ENCODE measurements at places on chromosomes 3 and 15.

DNA sequence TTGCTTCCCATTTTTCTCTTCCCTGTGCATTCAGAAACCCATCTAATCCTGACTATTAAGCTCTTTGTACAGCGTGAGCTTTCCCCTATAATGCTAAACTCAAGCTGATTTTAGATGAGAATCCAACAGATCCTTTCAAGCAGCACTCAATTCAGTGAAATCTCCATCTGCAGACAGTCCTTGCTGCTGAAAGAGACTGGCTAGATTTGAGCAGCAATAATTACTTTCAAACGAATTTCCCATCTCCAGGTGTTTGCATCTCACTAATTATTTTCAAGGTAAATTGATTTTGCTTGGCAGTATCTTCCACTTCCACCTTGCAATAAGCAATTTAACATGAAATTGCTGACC, 49.5 kb upstream of the SLC7A14 start:
- DNase-seq, result no peak

DNA sequence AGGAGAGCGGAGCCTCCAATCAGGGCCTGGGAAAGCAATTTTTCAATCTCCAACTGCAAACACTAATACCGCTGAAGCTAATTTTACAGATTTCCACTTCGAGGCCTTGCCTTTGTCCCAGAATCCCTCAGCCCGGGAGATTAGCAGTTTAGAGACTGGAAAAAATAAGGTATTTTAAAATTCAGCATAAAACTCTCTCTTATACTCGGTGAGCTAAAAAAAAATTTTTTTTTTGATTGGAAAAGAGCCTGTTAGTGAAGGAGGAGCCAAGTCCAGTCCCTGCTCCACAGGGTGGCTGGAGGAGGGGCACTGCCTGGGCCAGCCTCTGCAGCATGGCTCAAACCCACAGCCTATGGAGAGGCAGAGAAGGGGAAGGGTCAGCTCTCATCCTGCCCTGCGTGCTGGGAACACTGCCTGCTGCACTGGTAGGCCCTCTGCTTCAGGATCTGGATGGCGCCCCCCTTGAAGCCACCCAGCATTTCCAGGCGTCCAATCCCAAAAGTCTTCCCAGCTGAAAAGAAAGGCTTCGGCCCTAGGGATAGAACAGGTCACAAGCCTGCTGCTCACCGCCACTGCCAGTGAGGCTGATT, 48.9 kb downstream of the CACNA2D2 start:
- no peak for DNase-seq

GRCh38 chr3:78255403-78255802, 1215.5 kb downstream of the ROBO2 start:
- no peak for DNase-seq

DNA sequence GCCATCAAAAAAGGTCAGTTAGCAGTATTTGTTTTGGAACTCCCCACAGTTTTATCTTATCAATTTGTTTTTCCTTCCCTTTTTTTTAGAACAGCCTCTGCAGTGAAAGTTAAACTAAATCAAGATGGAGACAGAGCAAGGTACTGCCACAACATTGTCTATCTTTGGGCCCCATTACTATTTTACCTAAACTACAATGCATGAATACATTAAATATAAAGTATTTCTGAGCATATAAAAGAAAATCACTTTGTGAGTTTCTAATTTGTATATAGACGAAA, 139.5 kb downstream of the MEIS2 start:
- no peak for DNase-seq

GRCh38 chr3:143170074-143170473, 50.5 kb downstream of the CHST2 start:
- DNase-seq, result no peak

DNA sequence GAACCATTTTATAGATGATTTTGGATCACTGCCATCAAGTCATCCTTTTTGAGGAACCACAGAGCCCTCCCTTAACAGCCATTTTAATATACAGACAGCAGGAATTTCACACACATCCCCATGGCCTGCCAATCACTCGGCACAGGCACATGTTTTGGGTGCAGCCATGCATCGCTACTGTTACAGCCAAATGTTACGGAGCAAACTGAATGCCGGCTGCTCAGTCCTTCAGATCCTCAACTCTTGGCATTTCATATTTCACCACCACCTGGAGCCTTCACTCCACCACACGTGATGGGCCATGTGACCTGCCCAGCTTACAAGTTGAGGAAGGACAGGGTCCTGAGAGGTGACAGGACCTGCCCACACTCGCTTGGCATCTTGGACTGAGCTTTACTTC, 90.8 kb downstream of the OXNAD1 start:
- DNase-seq, result no peak

DNA sequence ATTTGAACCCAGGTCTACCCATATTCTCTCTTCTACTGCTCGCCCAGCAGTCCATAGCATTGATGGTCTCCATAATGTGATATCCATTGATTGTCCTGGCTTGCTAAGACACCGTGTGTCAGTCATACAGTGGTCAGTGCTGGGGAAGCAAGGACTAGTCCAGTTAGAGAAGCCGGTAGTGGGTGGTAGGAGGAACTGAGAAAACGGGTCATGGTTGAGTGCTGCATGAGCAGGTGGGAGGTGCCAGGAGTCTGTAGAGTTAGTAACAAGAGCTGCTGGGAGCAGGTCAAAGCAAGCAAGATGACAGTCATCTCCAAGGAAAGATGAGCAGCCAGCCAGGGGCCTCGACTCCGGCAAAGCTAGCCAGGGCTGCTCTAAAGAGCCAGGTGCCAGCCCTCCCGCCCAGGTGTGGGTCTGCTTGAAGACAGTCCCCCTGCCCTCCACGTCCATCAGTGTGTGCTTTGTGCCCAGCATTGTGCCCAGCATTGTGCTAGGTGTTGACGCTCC, 29.5 kb upstream of the USP3 start:
- no peak for DNase-seq

- DNase-seq, result no peak
Measured at GRCh38 chr15:88309363-88309762, 52.8 kb upstream of the NTRK3 start.

DNA sequence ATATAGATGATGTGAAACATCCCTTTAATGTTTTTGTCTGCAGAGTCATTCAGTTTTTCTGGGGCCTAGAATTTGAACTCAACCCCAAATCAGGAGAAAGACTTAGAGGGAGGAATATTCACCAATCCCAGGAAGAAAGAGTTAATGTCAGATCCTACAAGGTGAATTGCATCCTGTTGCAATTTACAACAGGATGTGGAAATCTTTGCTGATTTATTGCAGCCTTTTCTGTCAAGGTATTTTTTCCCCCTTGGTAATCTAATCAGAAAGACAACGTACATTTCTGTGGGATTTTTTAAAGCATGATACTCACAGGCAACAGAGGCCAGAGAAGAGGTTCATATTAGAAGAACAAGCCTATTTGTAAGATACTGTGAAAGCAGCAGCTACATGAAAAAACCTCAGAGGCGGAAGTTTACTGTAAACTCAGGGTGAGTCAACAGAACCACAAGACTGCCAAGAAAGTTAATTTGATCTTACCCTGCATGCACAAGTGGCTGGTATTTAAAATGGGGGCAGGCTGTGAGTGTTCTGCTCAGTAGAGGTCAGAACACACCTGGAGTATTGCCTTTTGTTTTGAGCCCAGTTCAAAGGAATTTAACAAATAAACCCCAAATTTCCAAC, 531.9 kb downstream of the AGBL1 start:
- DNase-seq, result no peak

DNA sequence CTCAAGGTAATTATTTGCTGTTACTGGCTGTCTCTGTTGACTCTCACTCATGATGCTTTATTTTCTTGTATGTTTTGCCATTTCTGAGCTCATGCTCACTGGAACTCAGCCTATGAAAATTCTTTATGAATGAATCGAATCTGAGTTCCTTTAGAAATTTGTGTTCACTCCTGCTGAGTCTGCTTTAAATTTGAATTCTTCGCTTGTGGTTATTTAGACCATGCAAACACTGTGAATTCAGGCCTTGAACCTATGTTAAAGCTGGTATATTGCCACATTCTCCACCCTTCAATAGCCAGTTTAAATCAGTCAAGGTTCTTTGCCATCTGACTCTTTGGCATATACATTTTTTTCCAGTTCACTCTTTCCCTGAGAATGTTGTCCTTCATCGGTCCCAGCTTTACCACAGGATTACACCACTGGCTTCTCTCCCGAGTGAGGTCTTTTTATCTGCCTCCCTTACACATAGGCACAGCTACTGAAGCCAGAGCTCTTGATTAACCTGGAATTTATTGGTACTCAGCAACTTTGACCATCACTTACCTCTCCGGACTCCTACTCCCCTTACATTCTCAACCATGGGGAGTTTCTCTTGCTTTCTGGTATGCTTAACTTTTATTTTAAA, 400.6 kb downstream of the VPS13C start:
- DNase-seq, result no peak

GRCh38 chr3:28994161-28994905, 286.5 kb upstream of the RBMS3 start:
- no peak for DNase-seq

- DNase-seq, result no peak
Measured at GRCh38 chr15:59247364-59247763, 40.7 kb downstream of the LDHAL6B start.

DNA sequence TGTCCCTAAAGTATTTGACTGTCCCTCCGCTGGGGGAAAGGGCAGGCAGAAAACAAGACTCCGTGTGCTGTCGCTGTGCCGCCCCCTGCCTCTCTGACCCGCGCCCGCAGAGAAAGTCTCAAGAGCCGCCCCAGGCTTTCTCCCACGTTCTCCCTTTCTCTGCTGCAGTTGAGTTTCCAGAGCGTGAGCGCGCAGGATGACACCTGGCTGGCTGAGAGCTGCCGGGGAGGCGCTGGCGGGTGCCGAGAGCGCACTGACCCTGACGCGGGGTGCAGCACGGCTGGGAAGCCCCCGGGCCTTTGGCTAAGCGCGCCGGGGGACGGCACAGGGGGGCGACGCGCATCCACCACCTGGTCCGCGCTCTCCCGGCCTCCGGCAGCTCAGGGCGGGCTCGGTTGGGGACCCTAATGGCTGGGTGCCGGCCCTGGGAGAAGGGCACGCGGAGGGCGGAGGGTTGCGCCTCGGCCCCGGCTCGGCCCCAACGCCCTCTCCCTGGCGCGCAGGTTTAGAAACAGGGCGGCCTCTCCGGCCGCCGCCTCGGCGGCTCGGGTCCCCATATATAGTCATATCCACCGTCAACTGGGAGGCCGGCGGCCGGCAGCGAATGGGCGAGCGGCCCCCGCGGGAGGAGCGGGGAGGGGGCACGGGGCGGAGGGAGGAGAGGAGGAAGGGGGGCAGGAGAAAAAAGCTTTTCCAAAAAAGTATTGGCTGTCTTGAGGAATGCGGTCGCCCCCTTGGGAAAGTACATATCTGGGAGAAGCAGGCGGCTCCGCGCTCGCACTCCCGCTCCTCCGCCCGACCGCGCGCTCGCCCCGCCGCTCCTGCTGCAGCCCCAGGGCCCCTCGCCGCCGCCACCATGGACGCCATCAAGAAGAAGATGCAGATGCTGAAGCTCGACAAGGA, at the start of gene TPM1:
TPM1 (plus strand) TSS at position 774 of the 903 bp plus-strand sequence; CDS start at position 857, 83 bp downstream.
- DNase-seq, result no peak

DNA sequence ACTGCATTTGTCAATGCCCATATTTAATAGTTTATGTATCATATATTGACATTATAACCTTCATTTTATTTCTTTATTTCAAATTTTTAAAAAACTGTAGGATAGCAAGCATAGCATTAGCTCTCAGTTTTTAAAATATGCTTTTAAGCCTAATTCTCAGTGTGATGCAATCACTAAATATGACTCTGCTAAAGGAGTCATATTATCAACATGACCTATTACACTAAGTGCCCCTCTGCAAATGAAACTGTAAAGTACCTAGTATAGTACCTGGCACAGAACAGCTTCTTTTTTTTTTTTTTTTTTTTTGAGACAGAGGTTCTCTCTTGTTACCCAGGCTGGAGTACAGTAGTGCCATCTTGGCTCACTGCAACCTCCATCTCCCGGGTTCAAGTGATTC, 179.4 kb upstream of the CGNL1 start:
- DNase-seq, result no peak

- no peak for DNase-seq
Measured at GRCh38 chr3:65560901-65561300, 477.8 kb downstream of the MAGI1 start.

DNA sequence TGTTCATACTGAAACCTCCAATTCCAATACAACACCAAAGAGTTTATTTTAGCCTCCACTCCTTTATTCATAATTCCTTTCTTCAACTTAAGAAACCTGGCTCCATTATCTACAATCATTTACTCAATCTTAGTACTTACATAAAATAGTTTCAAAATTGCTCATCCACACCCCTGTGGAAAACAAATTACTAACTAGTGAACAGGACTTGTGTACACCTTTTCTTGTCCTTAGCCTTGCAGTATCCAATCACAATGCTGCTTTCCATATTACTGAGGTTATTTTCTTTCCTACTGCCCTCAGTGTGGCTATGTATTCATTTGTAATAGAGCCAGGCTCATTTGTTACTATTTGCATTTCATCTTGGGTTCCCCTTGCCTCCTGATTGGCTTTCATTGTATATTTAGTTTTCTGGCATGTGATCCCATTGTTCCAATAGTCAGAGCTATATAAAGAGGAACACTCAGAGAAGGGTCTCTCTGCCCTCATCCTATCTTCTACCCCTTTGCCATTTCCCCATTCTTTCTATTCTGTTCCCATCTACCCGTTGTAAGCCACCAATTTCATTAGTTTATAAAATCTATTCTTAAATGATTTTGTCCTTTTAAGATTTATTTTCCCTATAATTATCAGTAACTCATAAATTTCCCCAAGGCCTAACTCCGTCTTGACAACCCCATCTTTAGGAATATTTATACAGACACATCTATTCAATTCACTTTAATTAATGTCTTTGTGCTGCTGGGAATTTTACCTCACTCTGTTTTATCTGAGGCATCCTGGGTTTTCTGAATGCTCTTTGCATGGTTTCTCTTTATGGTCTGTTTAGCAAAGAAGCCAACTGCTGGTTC, 67.9 kb upstream of the RBP1 start:
- DNase-seq, result no peak

GRCh38 chr3:194587438-194587931, 45.7 kb downstream of the TMEM44 start:
- no peak for DNase-seq

- no peak for DNase-seq
Measured at GRCh38 chr3:25483456-25483855, 55.4 kb downstream of the RARB start.

DNA sequence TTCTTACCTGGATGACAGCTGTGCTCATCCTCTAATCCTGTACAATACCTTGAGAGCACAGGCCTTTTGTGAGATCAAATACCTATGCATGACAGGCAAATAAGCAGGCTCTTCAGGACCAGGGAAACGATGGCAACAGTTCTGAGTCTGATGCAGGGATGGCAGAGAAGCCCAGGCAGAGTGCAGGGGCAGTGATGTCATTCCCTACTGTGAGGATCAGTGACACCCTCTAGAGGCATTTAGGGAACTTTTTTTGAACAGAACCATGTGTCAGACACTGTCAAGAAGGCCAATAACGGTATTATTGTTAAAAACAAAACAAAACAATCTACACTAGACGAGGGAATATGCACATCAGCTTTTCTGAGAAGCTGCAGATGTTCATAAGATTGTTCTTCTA, 314.8 kb upstream of the CTDSPL start:
- no peak for DNase-seq
